ENCODE measurements at places on chromosomes 2 and 18.

GRCh38 chr2:164868563-164869419 is 27.2 kb upstream of the COBLL1 start:
- no peak for DNase-seq

GRCh38 chr2:26558271-26559043 is 80.5 kb upstream of the OTOF start:
- no peak for DNase-seq

DNA sequence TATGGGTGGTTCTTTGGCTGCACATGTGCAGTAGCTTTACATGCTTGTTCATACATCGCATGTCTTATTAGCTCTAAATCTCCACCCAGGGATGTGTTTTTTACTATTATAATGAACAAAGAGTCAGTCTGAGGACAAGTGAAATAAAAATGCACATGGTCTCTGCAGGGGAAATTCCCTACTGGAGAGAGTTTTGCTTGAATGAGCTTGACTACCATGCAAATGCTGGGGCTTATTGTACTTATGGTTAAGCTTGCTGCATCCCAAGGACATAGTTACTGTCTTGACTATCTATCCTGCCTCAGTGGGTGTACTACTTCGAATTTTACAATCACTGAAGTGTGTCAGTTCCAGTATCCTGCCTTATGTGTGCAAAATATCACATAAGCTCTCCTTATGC is 362.7 kb downstream of the TDRD15 start:
- DNase-seq: no peak

DNA sequence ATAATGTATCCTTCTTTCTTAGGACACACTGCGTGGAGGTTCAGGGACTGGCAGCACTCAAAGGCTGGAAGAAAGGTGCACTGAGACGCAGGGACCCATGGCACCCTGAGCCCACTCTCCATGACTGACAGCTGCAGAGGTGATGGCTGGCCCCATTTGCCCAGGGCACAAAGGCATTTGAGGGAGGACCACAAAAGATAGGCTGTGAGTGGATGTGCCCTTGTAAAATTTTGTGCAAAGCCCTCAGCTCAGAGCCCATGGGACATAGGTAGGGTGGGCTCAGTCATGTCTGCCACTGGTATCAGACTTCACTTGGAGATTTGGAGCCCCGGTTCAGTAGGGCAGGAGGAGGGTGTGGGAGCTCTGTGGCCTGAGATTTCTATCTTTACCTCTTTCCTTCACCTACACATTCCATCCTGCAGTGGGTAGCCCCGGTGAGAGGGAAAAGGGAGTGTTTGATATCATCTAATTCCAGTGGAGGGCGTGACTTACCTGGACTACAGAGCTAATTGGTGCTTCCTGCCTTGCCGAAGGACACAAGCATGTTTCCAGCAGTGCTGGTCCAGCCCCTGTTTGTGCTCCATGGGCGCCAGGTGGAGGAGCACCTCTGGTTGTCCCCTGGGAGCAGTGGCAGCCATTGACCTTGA is 312.2 kb downstream of the EN1 start:
- DNase-seq: no peak

DNA sequence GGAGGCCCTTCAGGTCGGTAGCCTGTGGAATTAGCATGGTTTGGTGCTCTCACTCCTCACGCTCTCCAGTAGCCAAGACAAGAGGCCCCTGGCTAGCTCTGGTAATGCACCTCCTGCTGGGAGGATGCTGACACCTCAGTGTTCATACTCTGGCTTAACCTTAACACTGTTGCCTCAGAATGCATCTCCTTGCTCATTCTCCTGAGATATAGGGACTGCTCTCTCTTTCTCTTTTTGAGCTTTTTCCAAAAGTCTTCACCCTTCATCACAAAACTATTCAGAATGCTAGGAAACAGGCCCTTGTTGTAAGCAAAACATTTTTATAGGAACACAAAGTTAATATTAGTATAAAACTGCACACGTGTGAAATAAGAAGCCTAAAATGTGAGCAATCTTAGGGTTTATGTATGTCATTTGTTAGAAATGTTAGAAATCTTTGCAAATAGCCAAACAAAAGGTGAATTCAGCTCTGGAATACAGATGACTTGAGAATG is 17.3 kb upstream of the IMPA2 start:
- DNase-seq: no peak

GRCh38 chr18:79393635-79394533 is 1.8 kb upstream of the NFATC1 start:
- DNase-seq: no peak

DNA sequence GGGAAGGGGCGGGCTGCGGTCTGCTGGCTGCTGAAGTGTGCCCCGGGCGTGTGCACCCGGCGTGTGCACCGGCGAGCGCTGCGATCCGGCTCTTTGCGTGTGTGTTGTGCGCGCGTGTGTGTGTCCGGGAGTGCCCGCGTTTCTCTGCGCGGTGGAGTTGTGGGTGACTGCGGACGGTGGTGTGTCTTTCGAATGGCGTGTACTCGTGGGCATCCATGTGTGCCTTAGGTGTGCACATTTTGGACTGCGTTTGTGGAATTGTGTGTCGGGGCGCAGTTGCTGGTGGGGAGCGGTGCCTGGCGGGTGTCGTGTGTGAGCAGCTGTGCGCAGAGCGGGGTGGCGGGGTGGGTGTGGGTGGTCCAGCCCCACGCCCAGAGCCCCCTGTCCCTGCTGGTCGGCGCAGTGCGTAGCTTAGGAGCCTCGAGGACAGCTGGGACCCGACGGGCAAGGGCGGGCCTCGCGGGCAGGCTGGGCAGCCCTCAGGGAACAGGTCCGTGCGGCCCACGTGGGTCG is 533 bp downstream of the HPCAL1 start:
- no peak for DNase-seq

GRCh38 chr2:53859206-53860181 is at the start of gene GPR75:
GPR75 (minus strand) TSS chr2:53859967; CDS start chr2:53854756, 5,211 bp downstream.
- no peak for DNase-seq

DNA sequence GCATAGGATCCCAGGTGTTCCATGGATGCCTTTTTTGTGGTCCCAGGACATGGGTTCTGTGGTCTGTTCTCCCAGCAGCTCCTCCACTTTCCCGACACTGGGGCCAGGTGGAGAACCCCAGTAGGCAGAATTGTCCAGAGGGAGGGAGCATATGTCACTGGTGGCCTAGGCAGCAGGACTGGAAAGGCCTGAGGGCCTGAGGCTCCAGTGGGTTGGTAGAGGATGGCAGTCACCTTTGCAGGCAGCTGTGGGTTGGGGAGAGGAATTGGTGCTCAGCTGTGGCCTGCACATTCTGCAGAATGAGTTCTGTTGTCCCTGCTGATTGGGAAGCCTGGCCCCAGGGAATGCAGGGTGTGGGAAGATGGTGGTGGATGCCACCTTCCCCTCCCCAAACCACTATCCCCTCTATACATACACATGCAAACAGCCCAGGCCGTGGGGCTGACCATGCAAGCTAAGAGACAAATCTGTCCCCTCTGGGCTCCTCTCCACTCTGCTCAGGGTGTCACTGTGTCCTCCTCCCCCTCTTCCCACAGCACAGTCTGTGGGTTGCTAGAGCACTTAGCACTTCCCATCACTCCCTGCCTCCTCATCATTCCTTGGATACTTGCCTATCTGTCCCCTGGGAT is 11.4 kb downstream of the CTIF start:
- no peak for DNase-seq

DNA sequence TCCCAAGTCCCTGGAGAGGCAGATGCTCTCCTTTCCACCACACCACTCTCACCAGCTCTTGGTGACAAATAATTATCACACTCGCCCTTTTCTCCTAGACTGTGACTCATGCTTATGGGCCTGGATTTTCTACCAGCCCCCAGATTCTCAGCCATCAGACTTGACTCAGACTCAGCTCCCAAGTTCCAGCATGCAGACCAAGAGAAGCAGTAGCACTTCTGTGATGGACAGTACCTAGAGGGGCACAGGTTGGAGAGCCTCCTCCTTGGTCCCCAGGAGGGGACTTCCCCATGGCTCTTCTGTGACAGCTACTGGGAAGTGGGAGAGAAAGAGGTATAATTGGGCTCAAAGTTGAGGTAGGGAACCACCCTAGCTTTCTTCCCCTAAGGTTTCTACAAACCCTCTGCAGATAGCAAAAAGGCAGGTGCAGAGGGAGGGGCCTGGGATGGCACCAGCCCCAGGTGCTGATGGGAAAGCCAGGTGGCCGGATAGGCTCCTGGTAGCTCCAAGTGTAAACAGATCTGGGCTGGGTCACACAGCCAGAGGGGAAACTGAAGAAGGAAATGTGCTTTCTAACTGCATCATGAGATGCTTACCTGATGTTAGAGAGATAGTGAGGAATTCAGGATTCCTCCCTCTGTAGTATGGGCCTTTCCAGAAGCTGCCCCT is 4.1 kb downstream of the TCF23 start:
- no peak for DNase-seq

DNA sequence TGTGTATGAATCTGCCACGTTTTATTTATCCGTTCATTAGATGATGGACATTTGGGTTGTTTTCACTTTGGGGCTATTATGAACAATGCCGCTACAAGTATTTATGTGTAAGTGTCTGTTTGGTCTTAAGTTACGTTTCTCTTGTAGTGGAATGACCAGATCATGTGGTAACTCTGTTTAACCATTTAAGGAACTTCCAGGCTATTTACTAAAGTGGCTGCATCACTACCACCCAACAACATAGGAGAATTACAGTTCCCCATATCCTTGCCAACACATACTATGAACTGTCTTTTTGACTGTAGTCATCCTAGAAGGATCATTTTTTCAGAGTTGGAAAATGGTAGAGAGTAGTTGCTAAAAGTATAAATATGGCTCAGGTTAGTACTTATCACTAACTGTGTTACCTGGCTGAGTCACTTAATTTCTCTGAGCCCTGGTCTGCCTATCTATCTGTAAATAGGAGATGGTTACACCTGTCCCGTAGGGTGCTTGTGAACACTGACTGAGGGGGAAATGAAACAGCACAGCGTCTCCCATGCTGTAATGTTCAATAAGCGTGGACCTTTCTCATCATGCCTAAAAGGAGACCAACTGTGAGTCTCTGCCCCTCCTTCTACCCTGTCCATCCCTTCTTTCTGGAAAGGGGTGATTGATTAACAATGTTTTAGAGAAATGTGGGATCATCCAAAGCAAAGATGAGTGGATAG is 103.1 kb downstream of the SH3RF3 start:
- DNase-seq: no peak

- DNase-seq: no peak
Measured at GRCh38 chr2:197052356-197052755, 125.8 kb upstream of the PGAP1 start.

GRCh38 chr2:19751631-19752030 is 150.2 kb downstream of the TTC32 start:
- no peak for DNase-seq

DNA sequence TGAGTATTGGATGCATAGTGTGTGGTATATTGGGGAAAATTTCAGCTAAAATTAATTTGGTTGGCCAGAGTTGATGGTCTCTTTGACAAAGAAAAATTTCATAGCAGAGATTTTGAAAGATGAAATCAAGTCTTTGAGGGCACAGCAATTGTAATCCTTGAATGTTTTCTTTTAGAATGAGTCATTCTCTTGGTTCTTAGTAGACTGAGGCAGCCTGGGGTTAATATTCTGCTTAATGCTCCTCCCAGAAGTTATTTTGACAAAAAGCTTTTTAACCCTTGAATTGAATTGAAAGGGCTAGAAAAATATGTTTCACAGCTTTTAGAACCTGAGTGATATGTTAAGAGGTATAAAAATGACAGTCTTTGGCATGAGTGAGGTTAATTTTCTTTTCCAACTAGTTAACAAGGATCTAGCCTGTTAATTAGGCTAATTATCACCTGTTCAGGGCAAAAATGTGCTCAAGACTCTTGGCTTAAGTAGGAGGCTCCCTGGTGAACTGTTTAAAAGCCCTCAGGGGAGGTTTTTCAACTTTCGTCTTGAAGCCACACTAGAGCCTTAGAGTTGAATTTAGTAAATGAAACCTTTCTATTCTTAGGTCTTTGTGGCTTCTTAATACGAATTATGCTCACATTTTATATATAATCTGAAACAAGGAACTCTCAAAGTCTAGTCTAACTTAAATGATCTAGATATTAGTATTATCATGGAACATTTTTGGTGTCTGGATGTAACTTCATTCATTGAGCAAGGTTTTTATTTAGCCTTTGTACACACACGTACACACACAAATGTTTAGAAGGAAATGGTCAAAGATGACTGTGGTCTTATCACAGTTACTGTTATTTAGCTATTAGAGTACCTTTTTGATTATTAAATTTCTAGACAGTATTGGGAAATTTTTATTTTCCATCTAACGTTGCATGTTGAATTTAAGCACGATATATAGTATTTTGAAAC is 272.5 kb downstream of the ZNF407 start:
- DNase-seq: no peak

DNA sequence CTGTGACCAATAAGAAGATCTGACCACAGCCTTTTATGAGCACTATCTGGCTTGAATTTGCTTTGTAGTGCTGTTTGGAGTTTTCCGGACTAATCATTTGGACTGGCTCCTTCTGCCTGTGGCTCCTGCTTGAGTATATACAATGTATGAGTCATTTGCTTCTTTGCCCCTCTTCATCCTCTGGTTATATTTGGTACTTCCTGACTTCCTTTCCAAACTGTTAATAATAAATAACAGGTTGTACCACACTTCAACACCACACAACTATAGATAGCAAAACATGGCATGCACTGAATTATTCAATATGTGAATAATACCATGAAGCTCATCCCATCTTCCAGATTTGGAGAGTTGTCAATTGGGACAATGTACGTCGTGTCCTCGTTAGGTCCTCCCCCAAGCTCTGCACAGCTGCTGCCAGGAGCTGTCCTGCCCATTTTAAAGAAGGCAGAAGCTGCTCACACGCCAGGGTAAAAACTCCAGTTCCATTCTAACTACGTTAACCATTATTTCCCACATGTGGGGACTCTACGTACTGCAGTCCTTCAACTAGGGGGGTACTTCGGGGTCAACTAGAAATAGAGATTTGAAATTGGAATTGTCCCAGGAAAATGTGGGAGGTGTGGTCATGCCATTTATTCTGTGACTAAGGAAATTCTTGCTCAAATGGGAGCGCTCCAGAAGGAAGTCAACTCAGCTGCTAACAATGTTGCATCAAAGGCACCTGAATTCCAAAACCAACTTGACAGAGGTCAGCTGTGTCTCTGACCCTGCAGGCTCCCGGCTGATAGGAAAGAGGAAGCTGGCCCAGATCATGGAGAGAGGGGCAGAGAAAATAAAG is 38.1 kb downstream of the ST8SIA5 start:
- DNase-seq: no peak

DNA sequence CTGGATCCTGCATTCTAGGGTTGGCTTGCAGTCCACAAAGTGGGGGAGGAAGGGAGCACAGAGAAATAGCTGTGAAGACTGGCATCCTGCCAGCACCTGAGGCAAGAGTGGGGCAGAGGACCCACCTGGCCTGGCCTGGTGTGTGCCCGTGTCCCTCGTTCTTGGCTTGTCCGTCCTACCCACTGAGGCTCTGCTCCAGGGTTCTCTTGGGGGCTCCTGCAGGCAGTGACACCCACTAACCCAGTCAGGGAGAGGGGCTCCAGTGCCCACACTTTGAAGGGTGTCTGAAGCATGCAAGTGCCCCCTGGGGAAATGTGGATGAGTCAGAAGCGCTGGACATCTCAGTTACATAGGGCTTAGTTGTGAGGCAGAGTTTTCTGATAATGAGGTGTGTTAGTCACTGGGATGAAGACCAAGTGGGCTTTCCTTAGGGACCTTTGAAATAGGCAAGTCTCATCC is 79.4 kb downstream of the SLC4A3 start:
- no peak for DNase-seq

- no peak for DNase-seq
Measured at GRCh38 chr2:226759768-226760167, 39.9 kb downstream of the IRS1 start.

GRCh38 chr2:69554981-69555380 is 88.6 kb downstream of the AAK1 start:
- DNase-seq: no peak

GRCh38 chr2:161662373-161662772 is 38.2 kb downstream of the SLC4A10 start:
- DNase-seq: no peak
